Cardiac fibroblast (primary cell): ENCODE measurements at places on chromosomes 7 and 10.
A peak's percentile ranks its signal among the peaks of the same experiment; 100 is the strongest.

DNA sequence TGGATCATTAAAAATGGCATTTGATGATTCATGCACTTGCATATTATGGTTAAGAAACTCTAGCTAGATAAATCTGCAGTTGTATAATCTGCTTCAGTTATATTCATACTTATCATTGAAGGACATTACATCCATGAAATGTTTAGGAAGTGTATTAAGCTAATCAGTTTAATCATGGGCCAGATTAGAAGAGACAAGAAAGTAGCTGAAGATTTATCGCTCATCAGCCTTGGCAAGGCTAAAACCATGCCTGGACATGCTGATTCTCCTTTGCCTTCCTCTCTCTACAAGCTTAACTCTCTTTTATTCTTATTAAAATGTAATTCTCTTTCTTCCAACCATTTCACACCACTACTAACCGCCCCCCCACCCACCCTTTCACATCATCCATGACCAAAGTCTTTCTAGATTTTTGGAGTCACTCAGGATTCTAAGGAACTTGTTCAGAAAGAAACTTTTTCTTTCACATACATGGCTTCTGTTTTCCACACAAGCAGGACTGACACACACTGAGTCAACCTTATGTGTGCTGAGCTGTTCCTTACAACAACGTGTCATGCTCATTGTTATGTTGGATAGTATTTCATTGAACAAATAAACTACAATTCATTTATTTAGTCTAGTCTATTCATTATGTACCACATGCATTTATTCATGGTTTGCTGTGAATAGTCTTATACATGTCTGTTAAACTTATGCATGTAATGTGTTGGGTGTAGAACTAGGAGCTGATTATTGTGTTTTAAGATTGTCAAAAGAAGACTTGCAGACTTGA, 227.3 kb upstream of the SP8 start:
- DNase-seq, result no peak

DNA sequence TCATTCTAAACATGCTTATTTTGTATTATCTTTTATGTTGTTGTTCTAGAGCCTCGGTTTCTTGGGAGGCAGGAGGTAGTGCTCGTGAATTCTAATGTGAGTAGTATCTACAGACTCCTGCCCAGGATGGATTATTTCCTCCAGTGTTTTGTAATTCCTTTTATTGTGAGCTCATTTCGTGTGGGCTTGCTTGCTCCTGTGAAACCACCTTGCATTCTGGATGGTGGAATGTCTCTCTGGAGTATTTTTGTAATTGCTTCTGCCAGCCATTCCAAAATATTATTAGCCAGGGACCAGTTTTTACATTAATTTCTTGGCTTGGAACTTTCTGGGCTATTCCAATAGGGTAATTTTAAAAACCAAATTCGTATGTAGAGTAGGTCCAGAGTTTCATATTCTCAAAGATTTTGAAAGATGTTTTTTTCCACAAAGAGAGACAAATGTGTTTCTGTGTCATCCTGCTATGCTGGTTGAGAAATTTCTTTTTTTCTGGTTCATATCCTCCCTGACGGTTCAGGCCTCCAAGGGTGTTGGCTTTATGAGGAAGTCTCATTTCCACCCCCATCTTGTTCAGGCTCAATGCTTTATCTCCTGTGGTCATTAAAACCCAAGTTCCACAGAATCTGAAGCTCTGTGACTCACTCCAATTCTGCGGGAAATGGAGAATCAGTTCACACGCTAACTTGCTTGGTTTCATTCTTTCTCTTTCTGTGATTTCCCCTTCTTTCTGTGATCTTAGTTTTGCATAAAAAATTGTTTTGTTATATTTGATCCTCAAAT, 41.7 kb upstream of the CALD1 start:
- DNase-seq, result peak; percentile 92

DNA sequence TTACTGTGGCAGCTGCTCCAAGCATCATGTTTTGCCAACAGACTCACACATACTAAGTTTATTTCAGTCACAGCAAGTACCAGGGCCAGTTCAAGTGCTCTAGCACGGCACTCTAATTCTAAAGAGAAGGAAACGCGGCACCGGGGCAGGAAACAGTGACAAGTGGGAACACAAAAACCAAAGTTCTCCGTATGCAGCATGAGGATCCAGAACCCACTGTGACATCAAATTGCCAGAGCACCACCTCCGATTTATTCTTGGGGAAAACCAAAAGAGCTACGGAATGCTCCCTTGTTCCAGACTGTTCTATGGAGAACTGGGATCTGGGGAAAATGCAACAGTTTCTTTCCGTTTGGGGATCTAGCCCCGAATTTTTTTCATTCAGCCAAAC, 448 bp upstream of the PTER start:
- DNase-seq, result no peak

GRCh38 chr7:22433710-22434460, 66.1 kb downstream of the STEAP1B start:
- peak; percentile 31 for DNase-seq
